ENCODE measurements at places on chromosomes 3 and 15. TPM values are rescaled to one million over a fixed set of nuclear protein-coding genes. Genes with fewer than 3 reads are reported as not detected.

DNA sequence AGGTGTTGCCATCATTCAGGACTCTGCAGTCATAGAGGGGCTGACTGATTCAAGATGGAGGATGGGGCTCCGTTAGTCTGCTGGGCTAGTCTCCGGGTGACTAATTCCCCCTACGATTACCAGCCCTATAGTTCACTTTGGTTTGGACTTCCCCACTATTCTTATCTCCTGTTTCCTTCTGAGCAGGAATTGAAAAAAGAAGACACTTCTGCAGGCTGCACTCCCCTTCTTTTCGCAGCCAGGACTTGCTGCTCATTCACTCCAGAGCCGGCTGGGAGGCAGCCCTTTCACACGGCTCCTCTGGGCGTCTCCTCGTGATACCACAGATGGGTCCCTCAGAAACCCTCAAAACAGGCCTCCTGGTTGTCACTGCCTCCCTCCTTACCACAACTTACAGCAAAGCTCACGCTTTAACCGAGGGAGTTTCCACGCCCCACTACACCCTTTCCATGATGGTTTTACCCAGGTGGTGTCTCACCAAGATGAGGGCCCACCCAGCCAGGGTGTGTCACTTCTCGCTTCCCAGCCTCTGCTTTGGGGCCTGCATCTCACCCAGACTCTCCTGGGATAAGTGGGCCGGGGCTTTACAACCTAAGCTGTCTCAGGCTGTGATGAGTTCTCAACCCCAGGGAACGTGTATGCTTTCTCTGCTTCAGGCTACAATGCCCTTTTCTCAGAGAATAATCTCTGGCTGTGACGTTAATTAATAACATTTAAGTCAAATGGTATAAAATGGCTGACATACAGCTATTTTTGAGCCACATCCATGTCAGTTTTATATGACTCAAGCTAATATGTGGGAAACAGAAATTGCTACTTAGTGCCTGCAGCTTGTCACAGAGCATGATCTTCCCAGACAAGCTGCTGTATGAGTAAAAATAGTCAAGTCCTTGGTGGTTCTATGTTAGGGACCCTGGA is 11.9 kb downstream of the CX3CR1 start:
- DNase-seq: no peak

GRCh38 chr15:37015451-37015850 is 84.9 kb downstream of the MEIS2 start:
- no peak for DNase-seq

- no peak for DNase-seq
Measured at GRCh38 chr3:22942981-22943380, 260.1 kb upstream of the UBE2E2 start.

- DNase-seq: peak; percentile 24
Measured at GRCh38 chr15:36278219-36278618, 301.2 kb upstream of the CDIN1 start.

- DNase-seq: no peak
Measured at GRCh38 chr15:91478717-91479191, 374.8 kb upstream of the SLCO3A1 start.

DNA sequence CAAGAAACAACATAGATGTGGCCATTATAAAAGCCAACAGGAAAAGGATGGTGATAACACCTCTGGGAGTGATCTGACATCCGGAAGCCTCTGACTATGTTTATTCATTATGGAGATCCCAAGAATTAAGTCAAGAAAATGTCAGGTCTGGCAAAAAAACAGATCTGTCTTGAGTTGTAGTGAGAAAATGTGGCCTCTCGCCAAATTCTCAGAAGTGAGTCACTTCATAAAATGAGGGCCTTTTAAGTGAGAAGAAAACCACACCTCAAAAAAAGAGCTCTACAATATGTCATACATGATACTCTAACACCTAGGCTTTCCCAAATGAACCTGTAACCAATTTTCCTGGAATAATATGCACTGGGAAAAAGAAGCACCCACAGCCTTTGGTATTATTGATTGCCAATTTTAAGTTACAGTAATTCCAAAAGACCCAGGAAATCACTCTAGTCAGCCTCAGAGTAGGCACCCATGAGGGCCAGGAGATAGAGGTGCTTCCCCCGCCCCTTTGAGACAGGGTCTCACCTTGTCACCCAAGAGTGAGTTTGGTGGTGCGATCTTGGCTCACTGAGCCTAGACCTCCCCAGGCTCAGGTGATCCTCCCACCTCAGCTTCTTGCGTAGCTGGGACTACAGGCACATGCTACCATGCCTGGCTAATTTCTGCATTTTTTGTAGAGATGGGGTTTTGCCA is 38.0 kb downstream of the CCR3 start:
- peak; percentile 59 for DNase-seq

- peak; percentile 86 for DNase-seq
Measured at GRCh38 chr15:82093774-82094211, 48.0 kb upstream of the MEX3B start.

- DNase-seq: peak; percentile 67
Measured at GRCh38 chr3:120450600-120451271, at the start of gene FSTL1. Gene FSTL1, minus strand, starts transcription at chr3:120450992. Its CDS starts 246 bp downstream, at chr3:120450746.

- DNase-seq: peak; percentile 26
Measured at GRCh38 chr15:87597346-87598052, 659.0 kb downstream of the NTRK3 start.

- no peak for DNase-seq
Measured at GRCh38 chr3:53657651-53658050, 163.2 kb downstream of the CACNA1D start.

DNA sequence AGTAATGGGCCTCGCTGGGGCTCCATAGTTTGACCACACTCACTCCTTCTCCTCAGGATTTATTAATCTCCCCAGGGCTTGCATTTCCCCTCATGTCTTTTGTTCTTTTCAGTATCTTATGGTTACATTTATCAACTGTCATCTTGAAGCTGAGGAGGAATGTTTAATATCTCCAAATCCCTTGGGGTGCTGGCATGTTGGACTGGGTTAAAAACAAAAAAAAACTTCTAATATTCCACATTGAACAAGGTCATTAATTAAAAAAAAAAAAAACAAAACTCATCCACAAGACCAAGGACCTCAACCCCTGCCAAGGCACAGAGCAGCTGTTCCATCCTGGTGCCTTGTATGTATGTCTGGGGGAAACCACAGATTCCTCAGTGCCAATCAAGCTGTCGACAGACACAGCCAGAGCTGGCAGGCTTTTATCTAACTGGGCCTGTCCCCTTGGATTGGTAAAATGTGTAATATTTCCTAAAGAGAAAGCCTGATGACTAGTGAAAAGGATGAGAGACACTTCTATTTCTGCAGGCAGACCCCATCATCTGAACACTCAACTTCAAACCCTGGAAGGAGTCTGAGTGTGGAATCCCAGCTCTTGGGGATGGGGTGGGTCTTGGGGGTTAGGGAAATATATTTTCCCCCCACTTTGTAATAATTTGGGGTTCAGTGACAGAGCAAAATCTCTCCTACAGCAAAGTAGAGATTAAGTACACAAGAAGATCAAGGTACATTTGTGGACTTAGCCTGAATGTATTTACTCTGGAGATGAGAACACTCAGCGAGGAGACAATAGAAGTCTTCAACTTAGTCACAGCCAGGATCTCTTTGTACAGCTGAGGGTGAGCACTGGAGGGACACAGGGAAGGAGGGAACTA is 69.1 kb downstream of the TTC23 start:
- no peak for DNase-seq

DNA sequence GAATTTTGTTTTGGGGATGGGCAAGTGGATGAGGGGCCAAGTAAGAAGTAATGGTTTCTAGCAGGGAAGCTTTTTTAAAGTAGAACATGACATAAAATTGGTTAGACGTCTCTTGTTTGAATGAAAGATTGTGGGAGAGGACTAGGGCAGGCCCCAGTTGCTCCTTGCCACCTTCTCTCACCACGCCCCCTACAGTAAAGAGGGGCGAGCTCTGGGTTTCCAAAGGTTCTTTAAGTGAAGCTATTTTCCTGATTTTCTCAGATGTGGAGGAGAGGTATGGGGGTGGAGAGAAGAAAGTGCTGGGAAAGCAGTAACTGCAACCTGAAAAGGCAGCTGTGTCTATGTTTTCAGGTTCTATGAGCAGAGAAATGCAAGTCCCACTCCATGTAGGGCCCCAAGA is 32.6 kb upstream of the SKIL start:
- DNase-seq: no peak

DNA sequence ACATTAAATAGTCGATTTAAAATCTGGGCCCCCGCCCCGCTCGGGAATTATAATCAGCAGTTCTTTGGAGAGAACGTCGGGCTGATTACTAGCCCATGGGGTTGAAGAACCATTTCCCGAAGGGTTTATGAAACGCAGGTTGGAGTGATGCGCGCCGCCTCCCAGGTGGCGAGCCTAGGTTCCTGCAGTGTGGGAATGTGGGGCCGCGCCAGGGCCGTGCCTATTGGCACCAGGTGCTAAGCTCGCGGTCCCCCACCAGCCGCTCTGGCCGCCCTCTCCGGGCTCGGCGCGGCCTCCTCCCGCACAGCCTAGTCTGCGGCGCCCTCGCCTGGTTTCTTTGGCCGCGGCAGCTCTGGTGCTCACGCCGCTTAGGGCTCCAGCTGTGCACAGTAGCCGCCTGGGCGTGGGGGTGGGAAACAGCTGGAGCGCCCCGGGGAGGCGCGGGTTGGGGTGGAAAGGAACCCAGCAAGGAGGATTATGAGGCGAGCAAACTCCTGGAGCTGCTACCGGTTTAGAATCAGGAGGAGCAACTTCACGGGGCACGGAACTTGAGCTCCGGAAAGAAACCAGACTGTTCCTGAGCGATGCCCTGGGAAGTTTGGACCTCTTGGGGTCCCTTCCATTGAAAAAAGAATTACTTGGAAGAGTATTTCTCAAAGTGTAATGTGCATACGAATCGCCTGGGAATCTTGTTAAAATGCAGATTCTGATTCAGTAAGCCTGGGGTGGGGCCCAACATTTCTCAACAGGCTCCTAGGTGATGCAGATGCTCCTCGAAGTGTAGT is 5.6 kb upstream of the MECOM start:
- DNase-seq: peak; percentile 39

GRCh38 chr3:156630081-156630772 is 44.2 kb upstream of the TIPARP start:
- DNase-seq: no peak

DNA sequence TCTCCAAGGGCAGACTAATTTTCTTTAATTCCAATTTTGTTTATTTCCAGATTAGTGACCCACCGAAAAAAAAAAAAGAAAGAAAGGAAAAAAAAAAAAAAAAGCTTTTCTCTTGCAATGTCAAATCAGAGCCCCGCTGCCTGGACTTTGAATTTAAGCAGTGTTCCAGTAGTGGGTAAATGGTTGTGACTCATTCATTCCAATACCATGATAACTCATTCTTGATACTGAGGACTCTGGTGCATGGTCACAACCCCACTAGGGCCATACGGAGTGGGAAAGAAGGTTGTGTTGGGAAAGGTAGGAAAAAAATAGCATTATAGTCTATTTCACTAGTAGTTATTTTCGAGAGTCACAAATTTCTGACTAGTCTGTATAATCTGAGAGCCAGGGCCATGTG is 59.1 kb upstream of the COL8A1 start:
- peak; percentile 52 for DNase-seq

GRCh38 chr3:10780243-10780642 is 35.8 kb upstream of the SLC6A11 start:
- no peak for DNase-seq

- no peak for DNase-seq
Measured at GRCh38 chr15:94909510-94909909, 678.1 kb downstream of the MCTP2 start.

Gene TLE3
- 27.7 TPM for total RNA-seq

Gene LMAN1L
- not detected for total RNA-seq

Gene PLOD2
- total RNA-seq: 154 TPM

Gene CGNL1
- 0.43 TPM for total RNA-seq

Gene PDE8A
- 16.8 TPM for total RNA-seq

Gene PRSS50
- total RNA-seq: not detected

Gene IGF2BP2
- 67.8 TPM for total RNA-seq

Gene C3orf70
- 4.2 TPM for total RNA-seq

Gene MBNL1
- total RNA-seq: 445 TPM

Gene ITIH3
- 8.2 TPM for total RNA-seq

Data from fibroblast of villous mesenchyme (primary cell).